ENCODE measurements at places on chromosomes 6 and 20.

DNA sequence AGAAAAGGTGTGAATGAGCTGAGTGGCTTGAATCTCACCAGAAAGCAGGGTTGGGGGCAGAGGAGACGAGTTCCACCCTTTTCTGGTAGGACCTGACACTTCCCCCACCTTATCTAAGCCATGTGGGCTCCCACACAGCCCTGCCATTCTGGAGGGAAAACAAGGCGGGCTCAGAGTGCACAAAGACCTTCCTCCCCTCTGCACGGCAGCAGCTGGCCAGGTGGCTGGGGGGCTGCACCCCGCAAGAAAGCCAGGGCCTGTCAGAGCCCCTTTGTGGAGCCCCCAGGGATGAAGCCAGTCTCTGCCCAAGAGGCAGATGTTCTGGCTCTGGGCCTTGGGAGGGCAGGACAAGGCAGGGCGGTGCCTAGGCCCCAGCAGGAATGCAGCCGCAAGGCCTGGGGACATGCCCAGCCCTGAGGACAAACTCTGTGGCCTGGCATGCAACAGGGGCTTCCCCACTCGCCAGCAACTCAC lies 48.4 kb upstream of the DSN1 start:
- DNase-seq, result peak; percentile 72

GRCh38 chr6:169775321-169775720 lies 23.9 kb downstream of the ERMARD start:
- DNase-seq, result no peak

GRCh38 chr6:164477790-164478189 lies 831.6 kb downstream of the C6orf118 start:
- DNase-seq, result no peak

DNA sequence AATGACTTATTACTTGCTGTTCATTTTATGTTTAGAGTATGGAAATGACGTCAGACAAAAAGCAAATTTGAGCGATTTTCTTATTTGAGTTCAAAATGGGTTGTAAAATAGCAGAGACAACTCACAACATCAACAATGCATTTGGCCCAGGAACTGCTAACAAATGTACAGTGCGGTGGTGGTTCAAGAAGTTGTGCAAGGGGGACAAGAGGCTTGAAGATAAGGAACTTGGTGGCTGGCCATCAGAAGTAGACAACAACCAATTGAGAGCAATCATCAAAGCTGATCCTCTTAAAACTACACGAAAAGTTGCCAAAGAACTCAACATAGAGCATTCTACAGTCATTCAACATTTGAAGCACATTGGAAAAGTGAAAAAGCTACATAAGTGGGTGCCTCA lies 43.8 kb downstream of the REV3L start:
- no peak for DNase-seq

GRCh38 chr6:101779051-101779844 lies 385.7 kb downstream of the GRIK2 start:
- no peak for DNase-seq

GRCh38 chr6:170156448-170157375 lies 134.2 kb downstream of the DLL1 start:
- no peak for DNase-seq

DNA sequence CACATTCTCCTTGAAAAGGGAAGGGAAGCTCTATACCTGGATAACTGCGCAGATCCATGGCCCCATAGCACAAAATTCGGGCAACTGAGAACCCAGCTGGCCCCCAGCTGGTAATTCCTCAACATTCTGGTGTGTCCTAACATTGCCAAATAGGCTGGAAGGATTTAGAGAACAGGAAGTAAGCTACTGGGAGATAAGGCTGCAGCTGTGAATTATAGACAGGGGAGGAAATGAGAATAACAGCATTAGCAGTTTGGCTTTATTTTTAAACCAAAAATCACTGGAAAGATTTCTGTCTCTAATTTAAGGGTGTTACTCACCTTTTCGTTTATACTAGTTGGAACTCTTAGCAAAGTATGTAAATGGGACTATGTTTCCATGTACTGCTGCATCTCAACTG lies 97.2 kb downstream of the TULP4 start:
- DNase-seq, result peak; percentile 12

- peak; percentile 85 for DNase-seq
These were observed 196.0 kb downstream of the MAFB start for GRCh38 chr20:40493071-40493470.

- no peak for DNase-seq
These were observed 435 bp downstream of the KIFC1 start for GRCh38 chr6:33391922-33392594.

- DNase-seq, result no peak
These were observed 71.3 kb downstream of the ZMYND8 start for GRCh38 chr20:47285189-47285588.

DNA sequence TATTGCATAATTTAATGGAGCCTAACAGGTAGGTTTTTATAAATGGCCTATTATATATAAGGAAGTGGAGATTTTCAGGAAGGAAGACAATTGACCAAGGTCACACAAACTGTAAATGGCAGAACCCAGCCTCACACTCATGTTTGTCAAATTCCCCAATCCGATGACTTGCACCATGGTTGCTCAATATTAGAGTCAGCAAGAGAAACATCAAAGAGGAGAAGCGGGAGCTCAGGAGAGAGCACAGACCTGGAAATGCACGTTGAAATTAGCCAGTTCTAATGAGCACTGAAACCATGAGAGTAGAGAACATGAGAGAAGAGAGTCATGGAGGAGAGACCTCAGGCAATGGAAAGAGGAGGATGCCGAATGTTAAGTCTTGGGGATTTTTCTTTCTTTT lies 13.5 kb upstream of the MLIP start:
- DNase-seq, result no peak

GRCh38 chr6:21133901-21134300 lies 459.6 kb upstream of the SOX4 start:
- no peak for DNase-seq

DNA sequence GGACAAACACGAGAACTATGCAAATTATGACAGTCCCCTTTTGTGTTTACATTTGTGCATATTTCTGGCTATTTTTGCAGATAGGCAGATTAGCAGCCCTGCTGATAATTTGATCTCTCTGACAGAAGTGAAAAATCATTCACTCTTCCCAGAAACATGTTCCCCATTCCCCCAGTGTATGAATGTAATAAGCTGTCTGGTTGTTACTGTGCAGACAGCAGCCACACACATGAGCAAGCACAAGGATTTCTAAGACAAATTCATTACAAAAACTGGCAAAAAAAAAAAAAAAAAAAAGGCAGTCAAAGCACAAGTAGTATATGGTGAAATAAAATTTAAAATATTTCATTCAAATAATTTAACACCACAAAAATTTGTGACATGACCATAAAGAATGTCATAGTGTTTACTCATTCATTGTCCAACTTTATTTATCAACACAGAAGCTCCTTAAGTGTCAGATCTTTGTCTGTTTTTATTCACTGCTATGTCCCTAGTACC lies 95.5 kb upstream of the VGLL2 start:
- DNase-seq, result no peak

GRCh38 chr6:50791900-50792508 lies 26.7 kb upstream of the TFAP2B start:
- peak; percentile 32 for DNase-seq

GRCh38 chr6:111812060-111813038 lies 60.9 kb downstream of the FYN start:
- DNase-seq, result no peak

DNA sequence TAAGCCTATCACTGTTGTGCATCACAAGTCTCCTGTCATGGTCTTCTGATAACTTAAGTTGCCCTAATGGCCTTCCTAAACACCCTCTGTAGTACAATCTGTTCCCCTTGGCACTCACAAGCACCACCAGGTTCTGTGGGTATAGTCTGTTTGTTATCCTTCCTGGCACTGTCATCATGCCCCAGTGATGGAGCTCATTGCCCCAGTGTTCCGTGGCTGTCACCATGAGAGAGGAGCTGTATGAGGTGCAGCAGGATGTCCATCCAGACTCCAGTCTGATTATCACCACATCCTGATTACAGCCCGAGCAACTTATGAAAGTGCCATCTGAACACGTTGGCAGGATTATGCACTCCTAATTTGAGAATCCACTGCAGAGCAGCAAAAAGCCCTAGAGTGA lies 380.1 kb downstream of the FRK start:
- DNase-seq, result no peak

DNA sequence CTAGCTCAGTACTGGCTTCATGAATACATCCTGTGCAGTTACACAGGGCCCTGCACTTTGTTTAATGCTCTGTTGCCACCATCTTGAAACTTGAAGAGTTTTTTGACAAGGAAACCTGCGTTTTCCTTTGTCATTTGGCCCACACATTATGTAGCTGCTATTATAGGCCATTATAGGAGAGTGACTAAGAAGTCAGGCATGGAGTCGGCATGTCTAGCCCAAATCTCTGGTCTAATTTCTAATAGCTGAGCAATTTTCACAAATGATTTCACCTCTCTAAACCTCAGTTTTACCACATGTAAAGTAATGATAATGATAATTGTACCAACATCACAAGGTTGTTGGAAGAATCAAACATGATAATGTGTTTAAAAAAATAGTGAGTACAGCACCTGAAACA lies 67.1 kb upstream of the MYLIP start:
- DNase-seq, result no peak

DNA sequence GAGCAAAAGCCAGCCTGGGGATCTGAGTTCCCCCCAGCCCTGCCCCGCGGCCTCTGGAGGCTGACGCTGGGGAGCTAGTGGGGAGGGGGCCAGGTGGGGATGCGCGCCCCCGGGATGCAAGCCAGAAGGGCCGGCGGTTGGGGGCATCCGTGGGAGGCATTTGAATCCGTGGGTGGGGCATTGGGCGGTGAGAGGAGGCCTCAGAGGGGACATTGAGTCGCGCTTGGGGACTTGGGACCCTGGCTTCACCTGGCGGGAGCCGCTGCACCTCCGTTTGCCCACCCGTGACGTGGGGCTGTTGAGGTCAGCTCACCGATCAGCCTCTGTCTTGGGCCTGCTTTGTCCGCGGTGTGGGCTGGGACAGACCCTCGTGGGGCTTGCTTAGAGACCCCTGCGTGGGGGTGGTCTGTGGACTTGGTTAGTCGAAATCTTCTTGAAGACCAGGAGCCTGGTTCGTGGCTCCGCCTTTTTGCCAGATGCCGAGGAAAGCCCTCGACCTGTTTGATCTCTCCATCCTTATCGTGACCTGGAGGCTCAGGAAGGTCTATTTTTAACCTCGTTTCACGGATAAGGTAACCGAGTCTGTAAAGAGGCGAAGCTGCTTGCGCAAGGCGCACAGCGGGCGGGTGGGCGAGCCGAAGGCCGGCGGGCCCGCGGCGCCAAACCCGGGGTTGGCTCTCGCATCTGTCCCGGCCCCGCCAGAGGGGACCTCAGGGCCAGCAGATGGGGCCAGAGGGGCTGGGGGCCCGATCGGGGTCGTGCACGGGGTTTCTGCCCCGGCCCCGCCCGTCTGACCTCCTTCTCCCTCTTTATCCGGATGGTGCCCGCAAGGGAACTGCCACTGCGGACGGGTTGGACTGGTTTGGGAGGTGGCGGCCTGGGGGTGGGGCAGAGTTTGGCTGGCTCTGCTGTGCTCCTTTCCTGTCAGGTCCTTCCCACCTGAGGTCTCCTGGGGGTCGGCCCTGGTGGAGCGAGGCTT lies 8.3 kb downstream of the FAM110A start:
- no peak for DNase-seq

- DNase-seq, result no peak
These were observed 1.1 kb downstream of the AMD1 start for GRCh38 chr6:110875548-110876169.

DNA sequence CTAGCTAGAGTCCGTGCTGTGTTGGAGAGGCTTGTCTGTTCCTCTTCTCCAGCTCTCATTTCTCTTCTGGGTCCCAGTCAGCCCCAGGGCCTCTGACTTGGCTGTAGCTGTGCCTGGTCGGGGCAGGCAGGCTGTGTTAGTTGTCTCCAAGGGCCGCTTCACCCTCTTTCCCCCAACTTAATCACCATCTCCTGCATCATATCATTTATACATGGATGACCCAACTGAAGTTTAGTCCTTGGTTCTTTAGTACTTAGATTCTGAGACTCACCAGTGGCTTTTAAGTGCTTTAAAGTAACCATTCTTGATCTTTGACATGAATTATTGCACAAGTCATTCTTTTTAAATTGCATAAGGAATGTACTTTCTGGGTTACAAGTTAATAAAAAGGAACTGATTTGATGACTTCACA lies 127.3 kb downstream of the RTN4IP1 start:
- peak; percentile 65 for DNase-seq

DNA sequence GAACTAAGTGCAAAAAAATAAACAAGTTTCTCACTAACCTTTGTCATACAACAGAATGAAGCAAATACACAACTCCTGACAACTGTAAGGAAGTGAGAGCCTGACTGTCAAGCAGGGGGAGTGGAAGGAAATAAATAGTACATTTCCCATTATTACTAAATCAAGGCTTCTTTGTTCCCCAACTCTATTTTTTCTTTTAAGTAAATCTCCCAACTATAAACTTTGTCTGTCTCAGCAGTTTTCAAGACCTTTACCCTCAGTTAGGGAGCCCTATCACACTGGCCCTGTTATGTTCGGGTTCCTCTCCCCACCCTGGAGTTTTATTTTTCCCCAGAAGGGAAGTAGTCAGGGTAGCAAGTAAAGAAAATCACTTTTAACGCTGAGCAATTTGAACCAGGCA lies 24.1 kb upstream of the IPCEF1 start:
- no peak for DNase-seq

DNA sequence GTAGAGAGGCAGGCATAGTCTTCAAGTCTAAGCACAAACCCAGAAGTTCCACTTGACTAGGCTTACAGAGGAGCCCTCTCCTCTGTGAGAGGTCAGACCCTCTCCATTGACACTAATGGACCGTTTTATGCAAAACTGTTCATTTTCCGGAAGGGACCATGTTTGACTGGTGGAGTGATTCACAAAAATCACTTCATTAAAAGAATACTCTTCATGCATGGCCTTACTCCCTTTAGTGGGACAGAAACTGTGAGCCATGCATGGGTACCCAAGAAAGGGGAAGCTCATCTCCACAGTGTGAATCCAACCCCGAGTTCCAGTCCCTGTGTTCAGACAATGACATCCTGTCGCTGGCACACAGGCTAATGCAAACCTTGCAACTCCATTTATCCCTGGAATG lies 63.2 kb downstream of the OLIG3 start:
- DNase-seq, result no peak

GRCh38 chr6:36340306-36340617 lies 3.6 kb upstream of the BNIP5 start:
- DNase-seq, result no peak

- DNase-seq, result no peak
These were observed 50.6 kb downstream of the SRC start for GRCh38 chr20:37396416-37397075.

DNA sequence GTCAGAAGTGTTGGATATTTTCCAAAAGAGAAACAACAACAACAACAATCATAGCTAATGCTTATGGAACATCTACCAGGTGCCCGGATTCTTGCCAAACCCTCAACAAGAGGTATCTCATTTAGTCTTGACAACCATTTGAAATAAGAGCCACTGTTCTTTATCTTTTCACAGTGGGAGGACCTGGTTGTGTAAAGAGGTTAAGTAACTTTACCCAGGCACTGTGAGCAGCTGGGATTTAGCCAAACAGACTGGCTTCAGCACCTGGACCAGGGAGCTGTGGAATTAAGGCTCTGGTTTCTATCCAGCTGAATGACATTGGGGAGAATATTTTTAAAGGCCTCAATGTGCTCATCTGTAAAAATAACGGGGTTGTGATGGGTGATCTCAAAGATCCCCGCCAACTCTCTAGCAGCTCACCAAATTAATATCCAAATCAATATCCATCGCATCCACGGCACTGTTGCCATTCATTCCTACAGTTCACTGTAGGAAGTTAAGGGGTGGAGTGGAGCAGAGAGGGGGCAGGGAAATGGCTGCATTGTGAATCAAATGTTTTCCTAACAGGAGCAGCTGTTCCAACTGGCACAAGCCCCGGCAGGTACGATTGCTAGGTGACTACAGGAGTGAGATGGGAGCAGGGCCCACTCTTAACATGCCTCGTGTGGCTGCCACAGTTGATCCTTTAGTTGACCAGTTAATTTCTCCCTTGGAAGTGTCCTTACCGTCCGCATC lies 61.8 kb downstream of the GCNT2 start:
- no peak for DNase-seq
